ENCODE measurements at places on chromosomes 5 and 9.
A peak's percentile ranks its signal among the peaks of the same experiment; 100 is the strongest.

- no peak for DNase-seq
Observed at GRCh38 chr9:109001275-109001676, 12.0 kb downstream of the CTNNAL1 start.

- no peak for DNase-seq
Observed at GRCh38 chr9:73579823-73580222, 428.2 kb downstream of the ANXA1 start.

DNA sequence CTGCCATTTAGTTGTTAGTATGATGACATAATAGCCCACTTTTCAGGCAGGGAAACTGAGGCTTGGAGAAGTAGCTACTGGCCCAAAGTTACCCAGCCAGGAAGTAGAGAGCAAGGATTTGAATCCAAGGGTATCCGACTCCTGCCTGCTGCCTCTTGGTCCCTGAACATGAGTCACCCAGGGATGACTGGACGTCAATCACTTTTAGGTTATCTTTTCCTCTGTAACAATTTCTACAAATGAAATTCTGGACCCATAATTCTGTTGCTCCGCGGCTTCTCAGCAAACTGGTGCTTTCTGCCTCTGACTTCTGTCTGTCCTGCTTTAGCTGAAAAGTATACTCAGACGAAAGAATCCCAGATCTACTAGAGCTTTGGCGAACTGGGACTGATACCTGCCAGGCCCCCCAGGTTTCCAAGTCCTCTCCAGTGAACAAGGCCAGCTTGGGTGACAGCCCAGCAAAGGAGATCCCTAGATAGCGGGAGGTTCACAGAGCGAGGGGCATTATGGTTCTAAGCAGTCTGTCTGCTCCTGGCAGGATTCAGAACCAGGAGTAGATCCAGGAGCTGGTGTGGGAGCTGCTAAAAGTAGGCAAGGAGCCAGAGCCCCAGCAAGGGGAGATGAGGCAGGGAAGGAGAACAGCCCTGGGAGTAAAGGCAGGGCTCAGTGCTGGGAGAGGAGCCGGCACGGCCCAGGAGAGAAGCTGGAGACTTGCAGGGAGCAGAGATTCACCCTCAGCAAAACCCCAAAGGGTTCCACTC lies 20.6 kb downstream of the OLFML2A start:
- no peak for DNase-seq

GRCh38 chr5:64384765-64385164 lies 121.0 kb upstream of the RGS7BP start:
- DNase-seq: no peak

DNA sequence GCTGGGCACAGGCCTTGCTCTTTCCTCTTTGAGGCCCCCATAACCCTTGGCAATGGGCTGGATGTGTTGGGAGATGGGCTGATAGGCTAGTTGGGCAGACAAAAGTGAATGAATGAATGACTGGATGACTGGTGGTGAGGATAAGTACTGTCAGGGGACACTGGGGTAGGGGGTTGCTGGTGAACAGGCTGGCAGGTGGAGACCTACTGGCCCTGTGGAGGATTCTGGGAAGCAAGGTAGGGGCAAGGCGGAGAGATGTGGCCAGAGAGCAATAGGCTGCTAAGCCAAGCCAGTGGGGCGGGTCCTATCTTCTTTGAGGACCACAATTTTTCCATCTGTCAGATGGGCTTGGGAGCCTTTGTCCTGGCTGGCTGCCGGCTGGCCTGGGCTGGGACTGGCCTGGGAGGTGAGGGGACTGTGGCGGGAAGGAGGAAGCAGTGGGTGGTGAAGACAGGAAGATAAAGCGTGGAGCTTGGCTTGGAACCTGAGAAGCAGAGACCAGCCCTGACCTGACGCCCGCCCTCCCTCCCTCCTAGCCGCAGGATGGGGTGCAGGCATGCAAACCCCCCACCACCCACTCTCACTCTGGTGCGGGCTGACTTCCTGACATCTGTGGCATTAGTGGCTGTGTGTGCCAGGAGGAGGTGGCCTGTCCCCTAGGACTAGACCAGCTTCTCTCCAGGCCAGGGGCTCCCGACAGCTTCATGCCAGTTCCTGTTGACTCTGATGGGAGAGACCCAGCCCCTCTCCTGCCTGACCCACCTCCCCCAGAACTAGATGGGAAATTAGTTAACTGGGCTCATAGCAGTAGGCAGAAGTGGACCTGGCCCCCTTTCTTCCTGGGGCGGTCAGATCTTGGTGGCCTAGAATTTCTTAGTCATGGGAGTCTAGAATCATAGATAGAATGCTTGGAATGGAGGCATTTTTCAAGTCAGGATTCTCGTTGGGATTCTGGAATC lies 9.5 kb downstream of the CXXC5 start:
- no peak for DNase-seq

DNA sequence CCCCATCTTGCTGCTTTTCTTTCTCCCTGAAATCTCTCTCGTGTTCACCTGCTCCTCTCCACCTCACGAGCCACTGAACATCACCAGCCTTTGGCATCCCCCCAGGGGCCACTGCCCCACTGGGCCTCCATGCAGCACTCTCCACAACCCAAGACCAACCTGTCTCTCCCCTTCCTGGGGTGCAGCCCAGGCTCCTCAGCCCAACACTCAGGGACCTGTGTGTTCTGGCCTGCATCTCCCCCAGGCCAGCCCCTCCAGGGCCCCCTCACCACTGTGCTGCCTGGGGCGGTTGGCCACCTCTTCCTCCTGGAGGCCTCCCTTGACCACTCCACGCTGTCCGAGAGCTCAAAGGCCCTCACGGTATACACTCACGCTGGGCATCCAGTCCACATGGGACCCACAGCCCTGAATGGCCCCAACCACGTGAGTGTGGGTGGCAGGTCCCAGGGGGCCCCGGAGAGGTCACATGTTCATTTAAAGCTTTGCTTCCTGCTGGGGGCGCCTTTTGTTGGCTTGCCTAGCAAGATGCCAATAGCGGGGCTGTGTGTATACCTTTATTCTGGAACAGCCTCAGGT lies 453 bp upstream of the DOK3 start:
- DNase-seq: no peak

GRCh38 chr5:42719034-42719433 lies 37.6 kb upstream of the CCDC152 start:
- no peak for DNase-seq

DNA sequence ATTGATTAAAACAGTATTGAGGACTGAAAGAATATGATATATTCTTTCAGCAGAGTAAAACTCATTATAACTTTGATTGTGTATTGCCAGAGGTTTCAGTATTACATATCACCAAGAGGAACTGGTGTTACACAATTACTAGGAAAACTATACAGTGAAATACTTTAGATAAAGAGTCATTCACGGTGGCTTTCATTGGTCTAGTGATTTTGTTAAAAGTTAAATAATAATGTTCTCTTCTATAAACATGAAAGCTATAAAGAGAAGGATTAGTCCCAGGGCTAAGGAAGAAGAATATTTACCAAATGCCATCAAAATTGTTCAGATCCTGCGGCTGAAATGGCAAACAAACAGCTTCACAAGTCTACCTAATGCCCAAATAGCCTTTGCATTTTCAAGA lies 306.2 kb downstream of the SEMA5A start:
- no peak for DNase-seq

- DNase-seq: no peak
Observed at GRCh38 chr9:130316430-130316829, 50.9 kb downstream of the HMCN2 start.

- no peak for DNase-seq
Observed at GRCh38 chr5:52789851-52790250, 2.1 kb downstream of the ITGA1 start.

GRCh38 chr5:30874241-30875034 lies 319.0 kb upstream of the CDH6 start:
- DNase-seq: no peak

- peak; percentile 71 for DNase-seq
Observed at GRCh38 chr5:73998489-73998888, 372.5 kb downstream of the ARHGEF28 start.

DNA sequence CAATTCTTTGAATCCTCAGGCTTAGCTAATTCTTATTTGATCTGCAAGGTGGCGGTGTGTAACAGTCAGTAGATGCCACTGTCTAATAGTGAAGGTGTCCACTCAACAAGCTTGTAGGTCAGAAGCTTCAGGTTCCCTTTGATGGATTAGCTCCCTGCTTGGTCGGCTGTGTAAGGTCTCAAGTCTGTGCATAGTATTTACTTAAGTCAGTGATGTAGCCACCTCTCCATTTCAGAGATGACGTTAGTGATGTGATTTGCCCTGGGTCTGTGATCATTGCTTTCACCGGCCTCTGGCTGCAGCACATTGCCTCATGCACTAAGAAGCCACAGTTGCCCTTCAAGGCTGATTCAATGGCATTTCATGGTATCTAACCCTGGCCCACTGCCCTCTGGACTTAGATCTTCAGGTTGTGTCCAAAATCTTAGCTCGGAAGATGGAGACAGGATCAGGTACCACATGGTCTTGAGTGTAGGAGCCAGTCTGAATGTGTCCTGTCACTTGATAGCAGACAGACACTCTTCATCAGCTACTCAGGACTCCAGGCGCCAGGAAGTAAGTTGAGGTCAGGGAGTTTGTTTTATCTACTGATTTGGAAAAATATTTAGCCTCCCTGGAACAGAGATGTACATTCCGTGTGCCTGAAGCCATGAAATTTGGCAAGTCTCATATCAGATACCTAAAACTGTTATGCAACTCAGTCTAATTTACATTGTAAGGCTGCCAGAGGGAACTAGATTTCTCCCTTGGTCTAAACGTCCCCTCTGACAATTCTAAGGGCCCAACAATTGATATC lies 42.9 kb downstream of the SUB1 start:
- no peak for DNase-seq

GRCh38 chr9:33289936-33290246 lies 425 bp upstream of the NFX1 start:
- no peak for DNase-seq

DNA sequence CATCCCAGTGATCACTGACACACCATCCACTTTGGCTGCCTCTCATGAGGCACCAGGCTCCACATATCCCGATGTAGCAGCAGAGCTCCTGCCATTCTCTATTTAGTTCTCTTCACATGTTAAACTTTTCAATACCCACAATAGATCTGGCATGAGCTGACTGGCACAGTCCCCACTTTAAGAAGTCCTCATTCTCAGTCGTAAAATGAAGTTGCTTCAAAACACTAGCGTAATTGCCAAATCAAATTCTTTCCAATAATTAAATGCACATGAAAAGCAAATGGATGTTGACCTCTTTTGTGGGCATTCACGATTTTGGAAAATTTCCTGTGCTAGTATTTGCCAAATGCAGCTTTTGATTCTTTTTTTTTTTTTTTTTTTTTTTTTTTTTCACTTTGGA lies 32.4 kb downstream of the HAPLN1 start:
- no peak for DNase-seq

DNA sequence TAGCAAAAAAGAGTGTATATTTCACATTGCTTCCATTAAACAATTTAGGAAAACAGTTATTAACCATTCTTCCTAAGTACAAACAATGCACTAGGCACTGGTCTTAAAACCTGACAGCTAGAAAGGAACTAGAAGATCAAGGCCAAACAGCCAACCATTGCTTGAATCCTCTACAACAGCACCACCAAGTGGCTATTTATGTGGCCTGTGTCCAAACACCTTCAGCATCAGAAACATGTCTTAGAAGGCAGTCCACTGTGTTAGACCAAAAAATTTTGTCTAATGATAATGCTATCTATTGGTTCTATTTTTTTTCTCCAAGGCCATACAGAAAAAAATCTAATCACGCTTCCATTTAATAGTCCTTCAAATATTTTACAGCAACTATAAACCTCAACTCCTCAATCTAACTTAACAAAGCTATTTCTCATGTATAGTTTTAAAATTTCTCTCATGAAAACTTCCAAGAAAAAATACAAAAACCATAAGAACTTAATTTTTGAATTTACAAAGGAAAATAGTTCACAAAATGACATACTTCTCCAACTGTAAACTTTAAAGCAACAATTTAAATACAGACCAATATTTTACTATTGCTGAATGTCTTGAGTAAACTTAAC lies 36.1 kb downstream of the CAAP1 start:
- peak; percentile 13 for DNase-seq

DNA sequence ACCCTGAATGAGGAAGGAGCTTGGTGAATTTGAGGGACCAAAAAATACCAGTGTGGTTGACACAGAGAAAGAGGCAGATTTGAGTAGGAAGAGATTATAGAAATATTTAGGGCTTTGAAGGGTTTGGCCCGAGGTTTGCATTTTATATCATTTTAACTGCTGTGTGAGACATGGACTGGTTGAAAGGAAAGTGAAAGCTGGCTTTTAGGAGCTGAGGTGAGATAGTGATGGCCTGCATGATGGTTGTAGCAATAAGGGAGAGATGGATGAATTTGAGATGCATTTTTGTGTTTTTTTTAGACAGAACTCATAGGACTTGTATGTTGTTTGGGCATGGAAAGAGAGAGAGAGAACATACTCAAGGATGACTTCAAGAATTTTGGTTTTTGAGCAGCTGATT lies 21.7 kb downstream of the FER start:
- DNase-seq: no peak

GRCh38 chr5:109328626-109329025 lies 81.1 kb downstream of the PJA2 start:
- DNase-seq: no peak

GRCh38 chr9:126916909-126917308 lies 2.3 kb downstream of the RALGPS1 start:
- DNase-seq: no peak

GRCh38 chr9:93663877-93664548 lies 87.6 kb downstream of the PHF2 start:
- DNase-seq: no peak

- no peak for DNase-seq
Observed at GRCh38 chr9:36056896-36057295, 20.2 kb downstream of the RECK start.

DNA sequence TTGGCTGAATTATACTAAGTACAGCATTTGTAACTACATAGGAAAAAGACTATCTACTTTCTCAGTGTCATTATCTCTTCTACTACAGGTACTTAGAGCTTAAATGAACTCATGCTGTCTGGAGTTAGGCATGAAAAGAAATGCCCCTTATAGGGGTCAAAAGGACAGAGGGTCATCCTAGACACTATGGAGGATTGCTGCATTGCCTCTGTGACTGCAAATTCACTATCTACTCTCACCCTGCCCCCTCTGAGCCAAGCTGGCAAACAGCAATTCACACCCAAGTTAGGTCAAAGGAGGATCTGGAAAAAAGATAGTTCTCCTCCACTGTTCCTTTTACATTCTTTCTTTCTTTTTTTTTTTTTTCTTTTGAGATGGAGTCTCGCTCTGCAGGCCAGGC lies 36.7 kb downstream of the ANKRD31 start:
- no peak for DNase-seq

DNA sequence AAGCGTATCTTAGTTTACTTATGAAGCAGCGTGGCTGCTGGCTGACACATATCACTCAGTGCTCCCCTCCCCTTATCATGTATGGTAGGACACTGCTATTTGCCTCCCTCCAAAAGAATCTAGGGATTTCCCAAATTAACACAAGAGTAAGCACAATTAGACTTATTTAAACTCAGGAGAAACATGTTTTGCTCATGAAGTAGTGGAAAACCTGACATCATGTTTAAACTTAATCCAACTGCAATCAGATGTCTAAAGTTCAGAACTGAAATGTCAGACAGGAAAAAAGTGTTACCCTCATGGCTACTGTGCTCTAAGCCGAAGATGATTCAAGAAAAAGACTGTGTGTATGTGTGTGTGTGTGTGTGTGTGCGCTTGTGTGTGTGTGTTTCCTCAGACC lies 324.1 kb upstream of the TNC start:
- no peak for DNase-seq

GRCh38 chr5:72519111-72519510 lies 11.9 kb upstream of the ZNF366 start:
- no peak for DNase-seq

All from NCI-H2171 treated with DMSO at 0.1 percent for 48 hours (cell line).